ENCODE measurements at places on chromosomes 1 and 21.
A peak's percentile ranks its signal among the peaks of the same experiment; 100 is the strongest.

- H3K27me3 ChIP-seq = peaks cover 13% of the 10 kb centered on the region
- H3K36me3 ChIP-seq = no peaks in the 10 kb centered on the region
- H3K4me1 ChIP-seq = no peaks in the 10 kb centered on the region
- no peak for DNase-seq
Observed at GRCh38 chr1:20322825-20323612, 32.3 kb downstream of the VWA5B1 start.

DNA sequence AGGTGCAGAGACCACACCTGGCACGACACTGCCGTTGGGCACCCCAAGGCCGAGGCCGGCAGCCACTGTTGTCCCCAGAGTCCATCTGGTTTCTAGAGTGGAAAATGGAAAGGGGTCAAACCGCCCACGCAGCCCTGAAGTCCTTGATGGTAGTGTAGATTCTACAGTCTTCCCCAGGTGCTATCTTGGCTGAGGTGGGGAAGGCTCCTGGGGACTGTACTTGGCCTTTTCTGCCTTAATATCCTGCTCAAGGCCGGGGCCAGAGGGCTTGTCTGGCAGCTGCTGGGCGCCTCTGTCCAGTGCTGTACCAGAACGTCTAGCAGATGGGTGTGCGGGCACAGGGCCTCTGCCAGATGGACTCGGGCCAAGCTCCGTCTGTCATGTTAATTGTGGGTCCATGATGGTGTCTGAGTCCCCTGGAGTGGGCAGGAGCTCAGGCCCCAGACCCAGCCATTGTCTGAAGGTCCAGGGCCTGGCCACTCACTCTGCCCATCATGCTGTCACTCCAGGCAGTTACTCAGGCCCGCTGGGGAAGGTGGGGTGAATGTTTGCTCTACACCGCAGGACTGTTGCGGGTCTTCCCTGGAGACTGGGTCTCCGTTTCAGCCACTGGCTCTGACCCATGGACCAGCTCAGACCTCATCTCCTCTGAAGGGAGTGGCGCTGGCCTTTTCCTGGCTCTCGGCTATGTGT is 161.9 kb upstream of the COL6A1 start:
- no peaks in the 10 kb centered on the region for H3K4me1 ChIP-seq
- no peak for DNase-seq
- H3K36me3 ChIP-seq = no peaks in the 10 kb centered on the region
- no peak overlapping the region for H3K27ac ChIP-seq

GRCh38 chr1:87644579-87645190 is 316.0 kb downstream of the LMO4 start:
- H3K36me3 ChIP-seq = no peaks in the 10 kb centered on the region
- DNase-seq = no peak
- H3K27ac ChIP-seq = no peak overlapping the region
- no peak overlapping the region for H3K4me3 ChIP-seq

GRCh38 chr1:86972262-86972661 is 57.8 kb downstream of the HS2ST1 start:
- no peak overlapping the region for H3K27ac ChIP-seq
- no peaks in the 10 kb centered on the region for H3K36me3 ChIP-seq
- H3K4me3 ChIP-seq = no peak overlapping the region
- peaks cover 15% of the 10 kb centered on the region for H3K4me1 ChIP-seq

GRCh38 chr1:8252266-8252951 is 65.5 kb upstream of the SLC45A1 start:
- no peak for DNase-seq
- peak overlapping the region; percentile 80 for H3K27ac ChIP-seq
- no peaks in the 10 kb centered on the region for H3K27me3 ChIP-seq
- peaks cover 8% of the 10 kb centered on the region for H3K4me1 ChIP-seq
- H3K4me3 ChIP-seq = no peak overlapping the region

GRCh38 chr21:27407271-27407670 is 440.4 kb upstream of the ADAMTS5 start:
- H3K4me3 ChIP-seq = no peak overlapping the region
- no peaks in the 10 kb centered on the region for H3K4me1 ChIP-seq
- no peaks in the 10 kb centered on the region for H3K36me3 ChIP-seq
- H3K27ac ChIP-seq = no peak overlapping the region
- H3K27me3 ChIP-seq = no peaks in the 10 kb centered on the region

DNA sequence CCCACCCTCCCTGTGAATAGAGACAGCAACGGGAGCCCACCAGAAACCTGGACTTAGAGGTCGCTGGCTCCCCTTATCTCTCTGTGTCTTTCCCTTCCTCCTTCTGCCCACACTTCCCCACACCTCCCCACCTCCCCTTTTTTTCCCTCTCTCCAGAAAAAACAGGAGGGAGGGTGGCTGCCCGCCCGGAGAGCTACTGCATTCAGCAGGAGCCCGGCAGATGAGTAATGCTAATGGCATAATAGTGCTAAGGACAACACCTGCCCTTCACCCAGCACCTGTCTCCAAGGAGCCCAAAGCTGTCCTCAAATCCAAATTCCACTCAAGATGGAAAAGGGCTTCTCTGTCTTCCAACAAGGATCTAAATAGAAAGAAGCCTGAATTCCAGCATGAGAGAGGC is 11.4 kb upstream of the PRELP start:
- no peaks in the 10 kb centered on the region for H3K36me3 ChIP-seq
- H3K27me3 ChIP-seq = peaks cover 5% of the 10 kb centered on the region
- no peak overlapping the region for H3K27ac ChIP-seq
- no peak for DNase-seq
- H3K4me1 ChIP-seq = no peaks in the 10 kb centered on the region

DNA sequence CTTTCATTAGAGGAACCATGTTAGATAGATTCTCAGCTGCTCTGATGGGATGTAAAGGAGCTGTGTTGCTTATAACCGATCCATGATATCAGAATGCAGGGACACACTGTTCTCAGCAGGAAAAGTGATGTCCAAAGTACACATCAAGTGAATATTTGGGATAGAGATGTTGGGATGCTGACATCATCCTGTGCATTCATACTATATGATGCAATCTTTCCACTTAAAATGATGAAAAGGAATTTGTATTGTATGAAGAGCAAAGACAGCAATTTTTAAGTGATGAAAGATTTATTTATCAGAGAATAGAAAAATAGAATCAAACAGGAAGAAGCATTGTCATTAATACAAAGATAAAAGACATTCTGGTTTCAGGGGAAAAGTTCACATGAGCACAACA is 110.1 kb downstream of the ERG start:
- no peak overlapping the region for H3K27ac ChIP-seq
- no peaks in the 10 kb centered on the region for H3K36me3 ChIP-seq
- no peaks in the 10 kb centered on the region for H3K4me1 ChIP-seq
- no peak overlapping the region for H3K4me3 ChIP-seq
- no peaks in the 10 kb centered on the region for H3K27me3 ChIP-seq

DNA sequence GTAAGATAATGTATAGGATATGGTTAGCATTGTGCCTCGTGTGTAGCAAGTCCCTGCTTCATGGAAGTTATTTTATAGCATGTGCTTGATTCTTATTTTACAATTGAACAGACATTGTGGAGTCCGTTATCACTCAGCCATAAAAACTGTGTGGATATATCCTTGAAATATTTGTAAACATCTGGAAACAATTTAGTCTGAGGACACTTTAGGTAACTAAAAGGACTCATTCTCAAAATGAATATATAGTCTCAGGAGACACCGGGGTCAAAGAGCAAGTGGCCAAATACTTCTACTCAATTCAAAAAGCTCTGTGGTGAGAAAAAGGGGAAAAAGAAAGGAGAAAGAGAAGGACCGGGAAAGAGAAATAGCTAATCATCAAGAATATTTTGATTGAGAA is 23.7 kb downstream of the PRRX1 start:
- peaks cover 5% of the 10 kb centered on the region for H3K4me1 ChIP-seq
- no peak overlapping the region for H3K4me3 ChIP-seq
- H3K27ac ChIP-seq = no peak overlapping the region
- no peaks in the 10 kb centered on the region for H3K36me3 ChIP-seq

- DNase-seq = no peak
- H3K27me3 ChIP-seq = peaks cover 2% of the 10 kb centered on the region
- no peaks in the 10 kb centered on the region for H3K36me3 ChIP-seq
- H3K4me1 ChIP-seq = no peaks in the 10 kb centered on the region
- H3K4me3 ChIP-seq = no peak overlapping the region
Observed at GRCh38 chr1:67350783-67351182, 43.1 kb downstream of the IL12RB2 start.

DNA sequence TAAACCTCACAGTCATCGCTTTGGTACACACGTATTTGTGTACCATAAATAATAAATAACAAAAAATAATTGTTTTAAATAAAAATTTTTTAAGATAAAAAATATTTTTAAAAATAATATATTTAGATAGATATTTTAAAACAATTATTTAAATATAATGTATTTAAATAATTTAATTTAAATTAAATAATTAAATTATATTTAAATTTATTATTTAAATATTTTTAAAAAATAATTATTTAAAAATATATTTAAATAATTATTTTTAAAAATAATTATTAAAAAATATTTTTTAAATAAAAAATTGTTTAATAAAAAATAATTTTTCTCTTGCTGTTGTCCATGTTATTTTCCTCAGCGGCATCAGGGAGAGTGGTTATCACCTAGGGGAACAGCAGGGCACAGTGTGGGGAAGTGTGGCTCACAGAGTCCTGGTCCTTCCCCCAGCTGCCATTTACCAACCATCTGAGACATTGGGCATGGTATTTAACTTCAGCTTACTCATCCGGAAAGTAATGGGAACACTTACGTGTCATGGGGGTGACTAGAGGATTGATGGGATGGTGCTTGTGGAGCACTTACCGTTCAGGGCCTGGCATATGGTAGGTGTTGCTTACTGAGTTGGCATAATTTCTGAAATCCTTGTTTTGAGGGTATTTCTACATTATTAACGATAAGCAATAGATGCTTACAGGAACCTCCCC is 92.9 kb upstream of the TSPAN2 start:
- H3K27me3 ChIP-seq = no peaks in the 10 kb centered on the region
- no peak for DNase-seq
- H3K4me1 ChIP-seq = no peaks in the 10 kb centered on the region
- H3K36me3 ChIP-seq = no peaks in the 10 kb centered on the region
- no peak overlapping the region for H3K27ac ChIP-seq
- H3K4me3 ChIP-seq = no peak overlapping the region

- no peak overlapping the region for H3K27ac ChIP-seq
- no peak for DNase-seq
- H3K36me3 ChIP-seq = no peaks in the 10 kb centered on the region
- H3K4me1 ChIP-seq = peaks cover 3% of the 10 kb centered on the region
- no peaks in the 10 kb centered on the region for H3K27me3 ChIP-seq
- no peak overlapping the region for H3K4me3 ChIP-seq
Observed at GRCh38 chr1:17569200-17570139, 30.0 kb downstream of the ARHGEF10L start.

DNA sequence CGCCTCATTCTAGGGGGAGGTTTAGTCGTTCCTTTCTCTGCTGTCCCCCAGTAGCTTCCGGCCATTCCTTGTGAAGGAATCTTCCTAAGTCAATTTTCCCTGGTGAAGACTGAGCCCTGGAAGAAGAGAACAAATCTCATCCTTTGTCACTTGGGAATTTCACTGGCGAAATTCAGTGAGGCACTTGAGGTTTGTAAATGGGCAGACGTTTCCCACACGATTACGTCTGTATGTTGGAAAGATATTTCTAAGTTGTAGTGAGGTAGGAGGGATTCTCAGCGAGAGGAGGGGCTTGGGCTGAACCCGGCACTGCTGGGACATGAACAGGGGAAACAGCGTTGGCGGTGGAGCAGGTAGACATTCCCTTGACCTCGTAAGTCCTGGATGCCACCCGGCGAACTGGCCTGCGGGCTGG is 47.2 kb downstream of the GALNT2 start:
- H3K4me3 ChIP-seq = no peak overlapping the region
- no peak for DNase-seq
- no peaks in the 10 kb centered on the region for H3K27me3 ChIP-seq
- H3K4me1 ChIP-seq = peaks cover 18% of the 10 kb centered on the region

GRCh38 chr1:56056438-56057287 is 522.7 kb downstream of the PLPP3 start:
- DNase-seq = no peak
- H3K36me3 ChIP-seq = no peaks in the 10 kb centered on the region
- H3K4me3 ChIP-seq = no peak overlapping the region
- no peak overlapping the region for H3K27ac ChIP-seq
- no peaks in the 10 kb centered on the region for H3K4me1 ChIP-seq
- H3K27me3 ChIP-seq = no peaks in the 10 kb centered on the region

GRCh38 chr1:207428783-207429182 is 25.3 kb upstream of the CR2 start:
- H3K27me3 ChIP-seq = no peaks in the 10 kb centered on the region
- no peaks in the 10 kb centered on the region for H3K4me1 ChIP-seq
- H3K4me3 ChIP-seq = no peak overlapping the region
- no peak overlapping the region for H3K27ac ChIP-seq
- DNase-seq = no peak

GRCh38 chr1:51908499-51908898 is 30.0 kb upstream of the NRDC start:
- no peak overlapping the region for H3K27ac ChIP-seq
- no peaks in the 10 kb centered on the region for H3K4me1 ChIP-seq
- no peak overlapping the region for H3K4me3 ChIP-seq
- peaks cover 10% of the 10 kb centered on the region for H3K27me3 ChIP-seq
- H3K36me3 ChIP-seq = no peaks in the 10 kb centered on the region
- DNase-seq = no peak

- H3K4me1 ChIP-seq = no peaks in the 10 kb centered on the region
- H3K36me3 ChIP-seq = no peaks in the 10 kb centered on the region
- DNase-seq = no peak
- no peaks in the 10 kb centered on the region for H3K27me3 ChIP-seq
- no peak overlapping the region for H3K4me3 ChIP-seq
- H3K27ac ChIP-seq = no peak overlapping the region
Observed at GRCh38 chr1:218867941-218868626, 305.6 kb upstream of the LYPLAL1 start.

DNA sequence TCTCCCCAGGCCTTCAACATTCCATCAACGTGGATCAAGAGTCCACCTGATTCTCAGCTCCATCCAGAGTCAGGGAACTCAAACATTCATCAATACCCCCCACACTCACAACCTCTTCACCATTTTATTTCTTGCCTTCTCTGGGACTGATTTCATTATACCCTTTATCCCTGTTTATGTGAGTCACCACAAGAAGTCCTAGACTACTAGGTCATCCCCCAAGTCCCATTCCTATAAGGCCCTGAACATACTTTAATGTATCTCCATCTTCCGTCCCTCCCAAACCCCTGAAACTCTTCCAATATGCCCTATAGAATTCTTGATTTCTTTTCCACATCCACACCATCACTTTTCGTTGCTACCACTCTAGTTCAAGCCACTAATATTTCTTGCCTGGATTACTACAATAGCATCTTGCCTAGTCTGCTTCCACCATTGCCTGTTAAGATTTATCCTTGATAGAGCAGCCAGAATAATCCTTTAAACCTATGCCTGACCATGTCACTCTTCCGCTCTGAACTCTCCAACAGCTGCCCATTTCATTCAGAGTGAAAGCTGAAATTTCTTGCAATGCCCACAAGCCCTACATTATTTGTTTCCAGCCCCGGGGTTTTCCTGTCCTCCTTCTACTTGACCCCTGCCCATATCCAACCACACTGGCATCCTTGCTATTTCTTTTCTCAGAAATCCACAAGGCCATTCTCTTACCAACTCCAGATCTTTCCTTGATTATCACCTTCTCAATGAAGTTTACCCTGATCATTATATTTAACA is 9.4 kb upstream of the SAMD13 start:
- no peak overlapping the region for H3K27ac ChIP-seq
- no peaks in the 10 kb centered on the region for H3K27me3 ChIP-seq
- H3K4me1 ChIP-seq = no peaks in the 10 kb centered on the region
- H3K36me3 ChIP-seq = no peaks in the 10 kb centered on the region

- H3K27ac ChIP-seq = no peak overlapping the region
- H3K27me3 ChIP-seq = no peaks in the 10 kb centered on the region
- 0 out of 2 replicates have a peak, but pooled peaks cover 6% of the 10 kb centered on the region for H3K4me1 ChIP-seq
Observed at GRCh38 chr1:24301785-24302175, 17.4 kb upstream of the GRHL3 start.

Data from Panc1 (cell line).